ENCODE measurements at places on chromosomes 5 and 9.
A peak's percentile ranks its signal among the peaks of the same experiment; 100 is the strongest.

GRCh38 chr9:79880626-79881025, 308.9 kb downstream of the TLE4 start:
- DNase-seq: no peak

GRCh38 chr9:86614871-86615849, 260.9 kb upstream of the TUT7 start:
- DNase-seq: no peak

DNA sequence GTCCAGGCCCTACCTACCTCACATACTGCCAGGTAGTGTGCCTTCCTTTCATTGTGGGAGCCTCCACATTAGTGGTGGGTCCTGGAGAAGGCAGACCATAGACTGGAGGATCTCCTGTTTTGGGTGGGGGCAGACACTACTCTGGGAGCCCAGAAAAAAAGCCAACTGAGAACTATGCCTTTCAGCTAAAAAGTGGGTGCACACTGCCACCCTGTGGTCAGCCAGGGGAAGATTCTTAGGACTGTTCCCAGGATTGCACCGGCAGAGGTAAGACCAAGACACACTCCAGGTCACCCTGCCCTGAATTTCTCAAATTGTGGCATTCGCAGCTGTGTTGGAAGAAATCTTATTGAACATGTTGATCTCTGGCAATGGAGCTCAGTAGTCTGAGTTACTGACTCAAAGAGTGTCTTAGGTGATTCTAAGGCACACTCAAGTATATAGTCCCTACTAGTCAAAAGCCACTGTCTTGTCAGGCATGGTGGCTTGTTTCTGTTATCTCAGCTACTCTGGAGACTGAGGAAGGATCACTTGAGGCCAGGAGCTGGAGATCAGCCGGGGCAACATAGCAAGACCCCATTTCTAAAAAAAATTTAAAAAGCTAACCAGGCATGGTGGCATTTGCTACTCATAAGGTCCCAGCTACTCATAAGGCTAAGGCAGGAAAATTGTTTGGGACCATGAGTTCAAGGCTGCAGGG, 3.6 kb downstream of the SIGMAR1 start:
- peak; percentile 12 for DNase-seq

DNA sequence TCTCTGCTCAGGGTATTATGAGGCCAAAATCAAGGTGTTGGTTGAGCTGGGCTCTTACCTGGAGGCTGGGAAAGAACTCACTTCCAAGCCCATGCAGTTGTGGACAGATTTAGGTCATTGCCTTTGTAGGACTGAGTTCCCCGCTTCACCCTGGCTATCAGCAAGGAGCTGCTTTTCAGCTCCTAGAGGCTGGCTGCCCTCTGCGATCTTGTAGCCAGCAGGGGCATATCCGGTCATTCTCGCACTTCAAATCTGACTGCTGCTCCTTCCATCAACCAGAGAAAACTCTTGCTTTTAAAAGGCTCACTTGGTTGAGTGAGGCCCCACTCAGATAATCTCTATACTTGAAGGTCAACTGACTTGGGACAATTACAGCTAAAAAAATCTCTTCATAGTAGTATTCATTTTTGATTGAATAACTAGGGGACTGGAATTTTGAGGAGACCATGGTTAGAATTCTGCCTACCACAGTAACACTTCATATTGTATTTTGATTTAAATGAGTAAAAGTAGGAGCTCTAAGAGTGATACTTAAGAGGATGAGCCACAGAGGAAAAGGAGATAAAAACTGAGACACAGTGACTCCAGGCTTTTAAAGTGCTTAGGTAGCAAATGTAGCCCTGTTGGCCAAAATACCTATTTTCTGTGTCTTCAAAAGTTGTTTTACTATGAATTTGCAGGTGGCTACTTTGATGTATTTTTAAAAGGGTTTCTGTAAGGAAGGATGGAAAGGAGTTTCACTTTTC, 137.4 kb downstream of the CD180 start:
- no peak for DNase-seq

DNA sequence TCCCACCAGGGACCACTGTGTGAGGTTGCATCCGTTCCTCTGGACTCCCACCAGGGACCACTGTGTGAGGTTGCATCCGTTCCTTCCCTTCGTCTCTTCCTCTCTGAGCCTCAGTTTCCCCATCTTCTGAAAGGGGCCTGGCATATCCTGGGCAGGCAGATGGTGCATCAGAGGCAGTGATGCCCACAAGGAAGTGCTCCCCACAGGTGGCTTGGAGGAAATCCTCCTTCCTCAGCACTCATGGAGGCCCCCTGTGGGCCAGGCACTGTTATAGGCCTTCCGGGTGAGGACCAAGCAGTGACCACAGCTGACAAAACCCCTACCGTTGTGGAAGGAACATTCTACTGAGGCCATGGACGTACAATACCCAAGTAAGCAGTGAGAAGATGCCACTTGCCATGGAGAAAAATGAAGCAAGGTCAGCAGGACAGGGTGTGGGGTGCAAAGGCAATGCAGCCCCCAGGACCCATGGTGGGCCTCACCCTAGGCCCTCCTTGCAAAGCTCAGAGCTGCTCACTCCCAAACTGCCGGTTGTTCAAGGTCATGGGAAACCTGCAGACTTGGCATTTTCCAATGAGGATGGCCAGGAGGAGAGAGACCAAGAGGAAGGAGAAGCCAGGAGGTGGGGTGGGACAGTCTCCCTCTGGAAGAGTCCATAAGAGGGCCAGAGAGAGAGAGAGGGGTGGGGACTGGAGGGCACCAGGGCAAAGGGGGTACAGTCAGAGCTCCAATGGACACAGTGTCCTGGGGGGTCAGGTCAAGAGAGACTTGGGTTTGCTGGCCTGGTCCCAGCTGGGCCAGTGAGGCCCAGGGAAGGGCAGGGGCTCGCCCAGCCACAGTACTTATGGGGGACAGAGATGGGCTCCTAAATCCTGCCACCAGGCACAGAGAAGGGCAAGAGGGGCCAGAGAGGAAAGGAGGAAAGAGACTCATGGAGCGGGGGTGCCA, 51.1 kb downstream of the C9orf50 start:
- DNase-seq: no peak

DNA sequence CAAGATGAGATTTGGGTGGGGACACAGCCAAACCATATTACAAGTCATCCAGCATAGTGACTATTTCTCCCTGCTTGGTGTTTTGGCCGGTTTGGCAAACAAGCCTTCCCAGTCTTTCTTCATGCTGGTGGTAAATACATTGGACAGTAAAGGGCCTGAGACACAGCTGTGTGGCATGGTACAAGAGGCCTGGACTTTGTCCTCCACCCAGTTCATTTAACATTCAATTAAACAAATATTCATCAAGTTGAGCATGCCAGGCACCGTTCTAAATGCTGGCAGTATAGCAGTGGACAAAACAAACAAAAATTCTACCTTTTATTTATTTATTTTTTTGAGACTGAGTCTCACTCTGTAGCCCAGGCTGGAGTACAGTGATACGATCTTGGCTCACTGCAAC, 62.7 kb upstream of the SLC28A3 start:
- no peak for DNase-seq

DNA sequence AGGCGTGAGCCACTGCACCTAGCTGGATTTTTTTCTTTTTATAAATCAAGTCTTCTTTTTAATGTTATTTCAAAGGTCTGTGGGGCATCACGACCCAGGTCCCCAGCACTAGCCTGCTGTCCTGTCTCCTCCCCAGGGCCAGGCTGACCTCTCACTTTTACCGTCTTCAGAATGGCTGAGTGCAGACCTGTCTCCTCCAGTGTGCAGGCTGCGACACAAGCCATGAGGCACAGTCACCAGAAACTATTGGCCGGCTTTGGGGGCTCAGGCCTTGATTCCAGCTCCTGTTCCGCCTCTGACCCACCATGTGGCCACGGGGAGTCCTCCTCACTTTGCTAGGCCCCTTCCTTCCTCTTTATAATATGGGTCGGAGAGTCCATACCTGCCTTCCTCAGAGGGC, 46.6 kb upstream of the NEURL1B start:
- no peak for DNase-seq

DNA sequence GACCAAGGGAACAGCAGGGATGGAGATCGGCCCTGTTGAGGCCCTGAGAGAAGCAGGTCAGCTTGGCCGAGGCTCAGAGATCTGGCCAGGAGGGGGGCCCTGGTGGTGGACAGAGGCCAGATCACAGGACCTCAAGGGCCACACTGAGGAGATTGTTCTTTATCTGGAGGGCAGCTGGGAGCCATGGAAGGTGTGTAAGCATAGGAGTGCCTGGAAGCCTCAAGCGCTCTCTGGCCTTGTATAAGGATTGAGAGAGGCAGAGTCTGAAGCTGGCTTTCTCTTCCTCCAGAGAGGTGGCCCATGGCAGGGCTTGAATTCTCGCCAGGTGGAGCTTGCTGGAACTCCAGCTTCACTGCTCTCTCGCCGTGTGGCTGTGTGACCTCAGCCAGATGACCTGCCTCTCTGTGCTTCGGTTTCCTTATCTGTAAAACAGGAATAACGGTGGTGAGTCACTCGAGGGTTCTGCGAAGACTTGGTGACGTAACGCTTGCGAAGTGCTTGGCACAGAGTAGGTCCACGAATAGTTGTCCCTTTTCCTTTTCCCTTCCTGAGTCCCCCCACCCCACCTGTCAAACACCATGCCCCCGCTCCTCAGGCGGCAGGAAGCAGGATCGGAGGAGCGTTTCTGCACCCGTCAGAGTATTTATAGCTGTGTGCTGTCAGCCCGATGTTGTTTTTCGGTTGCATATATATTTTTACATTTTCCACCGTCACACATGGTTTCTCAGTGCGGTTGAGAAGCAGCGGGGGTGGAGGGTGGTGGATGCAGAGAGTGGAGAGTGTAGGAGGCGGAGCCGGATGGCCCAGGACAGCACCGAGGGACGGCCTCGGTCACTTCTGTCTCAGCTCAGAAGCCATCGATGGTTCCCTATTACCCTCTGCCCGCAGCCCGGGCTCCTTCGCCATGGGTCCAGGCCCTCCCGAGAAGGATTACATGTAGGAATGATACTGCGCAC, 17.0 kb upstream of the CRB2 start:
- no peak for DNase-seq

DNA sequence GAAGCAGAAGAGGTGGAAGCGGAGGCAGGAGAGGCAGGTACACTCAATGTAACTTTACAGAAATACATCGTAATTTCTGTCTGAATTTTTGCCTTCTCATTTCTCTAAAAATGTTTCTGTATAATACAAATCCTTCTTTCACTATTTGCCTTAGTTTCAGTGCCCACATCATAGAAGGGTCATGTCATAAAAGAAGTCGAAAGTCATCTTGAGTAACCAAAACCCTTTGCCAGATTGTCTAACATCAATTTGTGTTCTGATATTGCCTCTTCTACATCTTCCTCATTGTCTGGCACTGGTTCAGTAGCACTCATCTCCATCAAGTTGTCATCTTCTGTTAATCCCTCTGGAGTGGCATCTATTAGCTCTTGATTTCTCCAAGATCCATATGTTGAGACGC, 6.2 kb upstream of the CYFIP2 start:
- no peak for DNase-seq

DNA sequence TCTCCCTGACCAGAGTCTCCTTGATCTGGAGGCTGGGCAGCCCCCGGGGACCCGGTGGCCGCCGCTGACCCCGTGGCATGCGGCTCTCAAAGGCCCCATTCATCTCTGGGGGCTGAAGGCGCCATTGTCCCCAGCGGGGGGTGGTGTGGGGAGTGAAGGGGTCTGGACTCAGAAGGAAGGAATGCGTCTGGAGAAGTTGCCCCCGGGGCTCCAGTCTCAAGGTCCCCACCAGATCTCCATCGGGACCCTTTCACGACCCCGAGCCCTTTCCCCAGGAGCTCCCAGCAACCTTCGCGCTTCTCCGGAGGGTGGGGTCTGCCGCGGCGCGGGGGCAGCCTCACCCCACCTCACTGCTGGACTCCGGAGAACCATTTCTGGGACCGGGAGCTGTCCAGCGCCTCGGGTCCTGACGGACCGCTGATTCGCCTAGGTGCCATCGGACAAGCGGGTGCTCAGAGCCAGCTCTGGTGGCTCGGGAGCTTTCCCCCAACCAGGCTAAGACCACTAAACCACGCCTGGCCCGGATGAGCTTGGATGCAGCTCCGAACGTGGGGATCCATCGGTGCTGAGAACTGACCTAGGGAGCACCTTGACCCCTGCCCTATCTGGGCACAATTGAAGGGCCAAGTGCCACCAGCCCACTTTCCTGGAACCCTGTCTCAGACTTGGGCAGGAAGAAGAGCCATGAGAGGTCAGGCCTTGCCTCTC, 5.1 kb upstream of the PCDH1 start:
- no peak for DNase-seq

Measured in DMS153 (cell line).